Naive thymus-derived CD8-positive, alpha-beta T cell (primary cell): ENCODE measurements at places on chromosomes 5 and 9.

- DNase-seq = no peak
Observed at GRCh38 chr9:23382418-23382817, 443.6 kb downstream of the ELAVL2 start.

- DNase-seq = peak; percentile 22
Observed at GRCh38 chr9:33289496-33289895, 820 bp upstream of the NFX1 start.

- no peak for DNase-seq
Observed at GRCh38 chr9:132472199-132472598, 62.2 kb downstream of the CFAP77 start.

GRCh38 chr5:1105350-1106265 is 6.3 kb downstream of the SLC12A7 start:
- peak; percentile 81 for DNase-seq

- no peak for DNase-seq
Observed at GRCh38 chr9:86766511-86766910, 180.8 kb downstream of the GAS1 start.

GRCh38 chr5:106397700-106398099 is 1273.0 kb downstream of the EFNA5 start:
- DNase-seq = no peak

GRCh38 chr5:150787656-150788055 is 9.1 kb downstream of the SMIM3 start:
- DNase-seq = no peak

- DNase-seq = no peak
Observed at GRCh38 chr5:75048457-75048953, 3.9 kb downstream of the GCNT4 start.

DNA sequence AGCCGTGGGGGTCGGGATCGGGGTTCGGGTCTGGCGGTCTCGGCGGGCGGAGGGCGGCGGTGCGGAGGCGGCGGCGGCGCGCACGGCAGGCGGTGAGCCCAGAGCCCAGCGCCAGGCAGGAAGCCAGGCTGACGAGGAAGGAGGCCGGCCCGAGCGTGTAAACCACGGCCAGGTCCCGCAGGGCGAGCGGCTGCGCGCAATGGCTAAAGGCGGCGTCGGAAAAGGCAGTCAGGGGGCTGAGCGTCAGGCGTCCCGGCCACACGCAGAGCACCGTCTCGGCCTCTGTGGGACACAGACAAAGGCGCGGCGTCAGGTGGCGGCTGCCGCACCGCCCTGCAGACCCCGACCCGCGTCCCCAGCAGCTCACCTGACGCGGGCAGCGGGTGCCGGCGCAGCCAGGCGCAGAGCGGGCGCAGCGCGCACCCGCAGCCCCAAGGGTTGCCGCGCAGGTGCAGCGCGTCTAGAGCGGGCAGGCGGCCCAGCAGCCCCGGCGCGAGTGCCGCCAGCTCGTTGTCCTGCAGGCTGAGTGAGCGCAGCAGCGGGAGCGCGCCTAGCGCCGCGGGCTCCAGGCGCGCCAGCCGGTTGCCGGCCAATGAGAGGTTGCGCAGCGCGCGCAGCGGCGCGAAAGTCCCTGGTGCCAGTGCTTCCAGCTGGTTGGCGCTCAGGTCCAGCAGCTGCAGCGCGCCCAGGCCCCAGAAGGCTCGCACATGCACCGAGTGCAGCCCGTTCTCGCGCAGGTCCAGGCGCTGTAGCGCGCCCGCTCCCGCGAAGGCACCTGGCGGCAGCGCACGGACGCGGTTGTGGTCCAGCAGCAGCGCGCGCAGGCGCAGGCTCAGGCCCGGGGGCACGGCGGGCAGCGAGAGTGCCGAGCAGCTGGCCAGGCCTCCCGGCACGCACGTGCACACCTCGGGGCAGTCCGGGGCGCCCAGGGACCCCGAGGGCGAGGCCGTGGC is 671 bp downstream of the LRRC26 start:
- DNase-seq = no peak

GRCh38 chr5:1009359-1010180 is 968 bp downstream of the NKD2 start:
- DNase-seq = no peak

GRCh38 chr5:170297589-170298462 is at the start of gene LCP2:
Gene LCP2, minus strand, starts transcription at chr5:170297777. Its CDS starts 166 bp downstream, at chr5:170297611.
- DNase-seq = no peak

GRCh38 chr5:141864371-141865370 is 13.5 kb downstream of the PCDH1 start:
- DNase-seq = no peak
